Progenitor cell of endocrine pancreas (in vitro differentiated cells): ENCODE measurements at places on chromosomes 5 and 9. TPM values are rescaled to one million over a fixed set of nuclear protein-coding genes. Genes with fewer than 3 reads are reported as not detected.

GRCh38 chr5:160166069-160166972 lies 47.1 kb upstream of the PWWP2A start:
- no peak for DNase-seq

DNA sequence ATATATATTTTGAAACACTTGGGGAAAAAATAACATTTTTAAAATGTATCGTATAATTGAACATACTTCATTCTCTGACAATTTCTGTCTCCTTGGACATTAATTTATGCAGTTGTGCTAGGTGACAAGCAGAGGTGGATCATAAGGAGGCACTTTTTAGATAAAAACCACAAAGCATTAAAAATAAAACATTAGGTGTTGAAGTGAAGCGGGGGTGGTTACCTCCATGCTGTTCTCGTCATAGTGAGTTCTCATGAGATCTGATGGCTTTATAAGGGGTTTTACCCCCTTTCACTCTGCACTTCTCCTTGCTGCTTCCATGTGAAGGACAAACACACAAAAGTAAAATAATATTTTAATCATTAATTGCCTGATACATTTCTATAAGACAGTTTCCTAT lies 11.9 kb upstream of the COX7C start:
- DNase-seq, result no peak

DNA sequence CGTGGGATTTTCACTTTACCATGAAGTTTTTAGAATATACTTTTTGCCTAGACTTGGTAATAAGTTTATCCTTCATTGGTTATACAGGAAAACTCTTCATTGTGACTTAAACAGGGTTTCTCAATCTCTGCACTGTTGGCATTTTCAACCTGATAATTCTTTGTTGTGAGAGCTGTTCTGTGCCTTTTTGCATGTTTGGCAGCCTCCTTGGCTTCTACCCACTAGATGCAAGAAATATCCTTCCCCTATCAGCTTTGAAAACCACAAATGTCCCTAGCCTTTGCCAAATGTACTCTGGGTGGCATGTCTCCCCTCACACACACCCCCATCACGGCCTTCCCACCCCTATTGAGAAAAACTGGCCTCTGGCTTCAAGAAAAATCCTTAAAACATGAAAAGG lies 180.9 kb downstream of the ESM1 start:
- DNase-seq, result no peak

GRCh38 chr5:128815201-128815600 lies 150.1 kb upstream of the SLC27A6 start:
- no peak for DNase-seq

DNA sequence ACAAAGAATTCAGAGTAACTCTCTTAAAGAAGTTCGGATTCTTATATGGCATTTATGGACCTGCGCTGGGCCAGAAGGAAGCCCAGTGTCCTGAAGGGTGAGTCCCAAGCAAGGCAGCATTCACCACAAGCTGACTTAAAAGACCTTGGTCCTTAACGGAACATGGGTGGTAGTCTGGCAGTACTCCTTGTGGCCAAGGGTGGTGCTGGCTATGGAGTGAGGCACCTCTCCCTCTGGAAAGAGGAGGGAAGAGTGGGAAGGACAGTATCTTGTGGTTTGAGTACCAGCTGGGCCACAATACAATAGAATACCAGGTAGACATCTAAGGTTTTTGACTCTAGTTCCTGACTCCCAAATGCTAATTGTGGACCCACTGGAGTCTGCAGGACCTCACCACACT lies 425.7 kb upstream of the CYLC2 start:
- no peak for DNase-seq

Gene KLF4
- total RNA-seq, result 8.0 and 9.2 TPM in 2 replicates

Gene TLX3
- not detected in 2 replicates for total RNA-seq
